ENCODE measurements at places on chromosomes 11 and 22. TPM values are rescaled to one million over a fixed set of nuclear protein-coding genes. Genes with fewer than 3 reads are reported as not detected.

Gene IL18
- total RNA-seq = not detected

Gene E2F8
- 4.1 TPM for total RNA-seq

Gene C11orf86
- not detected for total RNA-seq

Gene IFITM1
- total RNA-seq = 216 TPM

Gene IGLL1
- total RNA-seq = 171 TPM

Gene MRPL17
- 67.3 TPM for total RNA-seq

- H3K36me3 ChIP-seq = no peaks in the 10 kb centered on the region
- no peaks in the 10 kb centered on the region for H3K4me1 ChIP-seq
- no peaks in the 10 kb centered on the region for H3K27me3 ChIP-seq
- DNase-seq = peak; percentile 37
- no peak overlapping the region for H3K27ac ChIP-seq
Observed at GRCh38 chr11:62295504-62295903, 3.4 kb downstream of the SCGB1D4 start.

DNA sequence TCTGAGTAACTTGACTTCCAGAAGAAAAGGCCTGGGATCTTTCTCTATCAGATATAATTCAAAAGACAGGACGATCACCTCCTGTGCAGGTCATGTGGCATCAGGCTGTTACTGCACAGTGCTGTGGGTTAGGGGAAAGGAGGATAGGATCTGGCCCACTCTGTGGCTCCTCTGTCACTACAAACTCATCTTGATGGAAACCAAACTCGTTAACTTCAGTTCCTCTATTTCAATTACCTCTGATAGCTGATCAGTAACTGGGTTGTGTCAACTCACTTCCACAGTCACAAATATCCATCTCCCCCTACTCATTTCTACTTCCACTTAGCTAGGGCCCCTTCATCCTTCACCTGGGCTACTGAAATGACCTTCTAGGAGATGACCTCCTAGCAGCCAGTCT is 95.2 kb downstream of the RCN1 start:
- H3K27ac ChIP-seq = no peak overlapping the region
- DNase-seq = no peak
- no peaks in the 10 kb centered on the region for H3K36me3 ChIP-seq
- H3K4me1 ChIP-seq = no peaks in the 10 kb centered on the region
- H3K27me3 ChIP-seq = no peaks in the 10 kb centered on the region
- H3K4me3 ChIP-seq = no peak overlapping the region

DNA sequence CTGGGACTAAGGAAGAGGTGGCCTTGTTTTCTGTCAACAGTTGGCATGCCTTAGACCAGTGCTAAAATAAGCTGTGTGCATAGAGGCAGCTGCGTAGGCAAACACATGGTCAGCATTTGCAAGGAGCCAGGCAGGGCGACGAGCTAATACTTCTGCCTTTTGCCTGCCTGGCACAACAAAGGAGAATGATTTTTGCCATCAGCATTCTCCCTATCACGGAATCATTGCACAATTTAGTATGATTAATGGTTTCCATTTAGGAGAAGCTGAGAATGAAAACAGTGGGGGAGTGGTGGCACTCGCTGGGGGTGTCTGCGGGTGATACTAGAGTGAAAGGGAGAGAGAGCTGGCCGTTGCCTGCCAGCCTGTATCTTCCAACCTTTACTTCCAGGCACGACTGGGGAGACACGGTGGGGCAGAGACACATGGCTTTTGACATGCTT is 336.0 kb downstream of the CADM1 start:
- no peaks in the 10 kb centered on the region for H3K4me1 ChIP-seq
- H3K36me3 ChIP-seq = no peaks in the 10 kb centered on the region
- H3K4me3 ChIP-seq = no peak overlapping the region
- no peaks in the 10 kb centered on the region for H3K27me3 ChIP-seq

- H3K27me3 ChIP-seq = no peaks in the 10 kb centered on the region
- H3K4me1 ChIP-seq = peaks cover 4% of the 10 kb centered on the region
- no peak overlapping the region for H3K4me3 ChIP-seq
- peaks cover 9% of the 10 kb centered on the region for H3K36me3 ChIP-seq
Observed at GRCh38 chr22:29798318-29798717, 31.1 kb downstream of the UQCR10 start.

DNA sequence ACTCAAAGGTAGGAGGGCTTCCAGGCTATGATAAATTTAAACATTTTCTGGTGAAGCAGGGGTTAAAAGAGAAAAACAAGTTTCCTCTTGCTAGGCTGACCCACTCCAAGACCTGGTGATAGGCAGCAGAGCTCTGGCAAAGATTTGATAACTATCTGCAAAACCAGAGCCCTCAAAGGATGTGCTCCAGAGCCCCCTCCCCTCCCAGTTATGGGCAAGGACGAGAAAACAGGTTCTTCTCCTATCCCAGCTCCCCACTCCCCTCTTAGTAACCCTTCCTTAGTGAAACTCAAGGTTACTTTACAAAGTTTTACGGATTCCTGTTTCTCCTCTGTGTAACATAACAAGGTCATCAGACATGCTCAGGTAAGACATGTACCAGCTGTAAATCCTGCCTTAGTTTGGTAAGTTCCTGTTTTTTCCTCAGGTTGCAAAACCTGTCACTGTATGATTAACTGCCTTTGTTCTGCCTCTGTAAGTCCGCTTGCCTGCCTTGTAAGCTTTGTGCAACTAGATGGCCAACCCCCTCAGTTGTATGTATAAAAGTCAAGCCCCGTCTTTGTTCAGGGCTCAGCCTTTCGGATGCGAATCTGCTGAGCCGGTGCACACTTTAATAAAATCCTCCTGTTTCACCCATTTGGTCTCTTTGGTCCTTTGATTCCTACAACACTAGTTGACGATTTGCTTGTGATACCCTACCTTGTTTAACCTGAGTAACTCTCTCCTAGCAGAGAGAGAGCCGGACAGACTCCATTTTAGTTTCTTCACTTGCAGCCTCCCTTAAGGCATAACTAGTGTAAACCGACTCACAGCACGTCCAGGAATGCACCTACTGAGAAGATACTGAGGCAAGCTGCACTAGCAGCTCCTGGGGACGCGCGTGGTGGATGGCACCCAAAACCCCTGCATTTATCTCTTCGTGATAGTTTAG is 13.9 kb downstream of the APOBEC3H start:
- H3K27me3 ChIP-seq = no peaks in the 10 kb centered on the region
- H3K4me1 ChIP-seq = peaks cover 24% of the 10 kb centered on the region
- H3K4me3 ChIP-seq = no peak overlapping the region
- no peaks in the 10 kb centered on the region for H3K36me3 ChIP-seq
- peak; percentile 70 for DNase-seq

GRCh38 chr11:66581261-66581660 is 11.6 kb downstream of the CCDC87 start:
- DNase-seq = no peak
- H3K27me3 ChIP-seq = no peaks in the 10 kb centered on the region
- no peaks in the 10 kb centered on the region for H3K4me1 ChIP-seq
- H3K36me3 ChIP-seq = no peaks in the 10 kb centered on the region

DNA sequence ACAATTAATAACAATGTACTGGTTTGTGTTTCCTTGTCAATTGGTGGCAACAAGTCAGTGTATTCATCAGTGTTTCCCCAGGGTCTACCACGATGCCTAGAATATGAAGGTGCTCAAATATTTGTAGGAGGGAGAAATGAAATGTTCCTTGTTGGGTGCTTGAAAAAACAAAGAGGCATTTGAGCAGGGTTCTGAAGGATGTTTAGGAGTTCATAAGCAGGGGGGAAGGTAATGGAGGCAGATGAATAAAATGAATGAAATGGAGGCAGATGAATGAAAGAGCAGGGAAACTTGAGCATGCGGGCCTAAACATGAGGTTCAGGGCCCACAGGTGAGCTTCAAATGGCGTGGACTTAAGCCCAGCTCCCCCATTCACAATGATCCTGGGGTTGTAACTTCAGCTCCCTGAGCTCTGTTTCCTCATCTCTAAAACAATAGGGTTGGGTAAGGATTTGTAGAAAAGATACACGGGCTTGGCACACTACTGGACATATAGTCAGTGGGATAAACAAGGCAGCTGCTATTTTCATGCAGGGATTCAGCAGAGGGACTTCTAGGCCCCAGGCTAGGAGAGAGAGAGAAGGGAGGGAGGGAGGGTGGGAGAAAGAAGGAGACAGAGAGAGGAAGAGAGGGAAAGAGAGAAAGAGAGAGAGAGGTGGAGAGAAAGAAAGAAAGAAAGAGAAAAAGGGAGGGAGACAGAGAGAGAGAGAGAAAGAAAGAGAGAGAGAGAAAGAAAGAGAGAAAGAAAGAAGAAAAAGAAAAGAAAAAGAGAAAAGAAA is 73.7 kb downstream of the MN1 start:
- H3K27ac ChIP-seq = no peak overlapping the region
- 0 out of 2 replicates have a peak, but pooled peaks cover 2% of the 10 kb centered on the region for H3K27me3 ChIP-seq
- DNase-seq = no peak
- no peaks in the 10 kb centered on the region for H3K4me1 ChIP-seq
- H3K36me3 ChIP-seq = no peaks in the 10 kb centered on the region

- no peaks in the 10 kb centered on the region for H3K27me3 ChIP-seq
- no peak overlapping the region for H3K4me3 ChIP-seq
- DNase-seq = no peak
- H3K36me3 ChIP-seq = no peaks in the 10 kb centered on the region
Observed at GRCh38 chr11:44987506-44987905, 36.8 kb upstream of the TP53I11 start.

GRCh38 chr11:45676522-45677095 is 11.2 kb upstream of the CHST1 start:
- no peaks in the 10 kb centered on the region for H3K36me3 ChIP-seq
- H3K27me3 ChIP-seq = no peaks in the 10 kb centered on the region
- H3K4me3 ChIP-seq = no peak overlapping the region
- no peaks in the 10 kb centered on the region for H3K4me1 ChIP-seq
- DNase-seq = no peak
- H3K27ac ChIP-seq = no peak overlapping the region

DNA sequence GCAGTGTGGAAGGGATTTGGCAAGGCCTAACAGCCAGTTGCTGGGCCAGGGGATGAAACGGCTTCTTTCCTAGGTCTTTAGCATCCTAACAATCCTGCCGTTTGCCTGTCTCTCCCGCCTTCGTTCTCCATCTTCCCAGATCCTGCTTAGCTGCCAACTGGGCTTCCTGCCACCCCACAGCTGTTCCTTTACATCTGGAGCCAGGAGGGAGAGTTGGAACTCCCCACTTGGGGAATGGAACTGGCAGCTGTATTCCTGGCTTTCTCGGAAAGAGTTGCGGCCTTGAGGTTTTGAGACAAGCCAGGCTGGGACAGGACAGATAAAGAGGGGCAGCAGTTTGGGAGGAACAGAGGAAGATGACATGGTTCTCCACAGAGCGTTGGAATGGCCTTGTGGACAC is 59.6 kb downstream of the ST3GAL4 start:
- H3K27me3 ChIP-seq = no peaks in the 10 kb centered on the region
- no peak overlapping the region for H3K27ac ChIP-seq
- no peaks in the 10 kb centered on the region for H3K36me3 ChIP-seq
- no peak overlapping the region for H3K4me3 ChIP-seq

DNA sequence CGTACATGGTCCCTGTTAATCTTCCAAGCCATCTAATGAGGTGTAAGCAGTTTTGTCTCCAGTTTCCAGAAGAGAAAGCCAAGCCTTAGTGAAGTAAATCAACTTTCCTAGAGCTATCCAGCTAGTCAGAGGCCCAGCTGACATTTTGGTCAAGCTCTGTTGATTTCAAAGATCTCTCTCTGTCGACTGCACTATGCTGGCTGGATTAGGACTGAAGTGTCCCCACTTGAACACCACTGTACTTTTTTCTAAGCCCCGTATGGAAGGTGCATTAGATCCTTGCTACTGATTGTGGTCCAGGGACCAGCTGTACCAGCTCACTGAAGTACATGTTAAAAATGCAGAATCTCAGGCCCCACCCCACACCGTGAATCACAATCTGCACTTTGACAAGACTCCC is 176.5 kb upstream of the NAV2 start:
- no peaks in the 10 kb centered on the region for H3K36me3 ChIP-seq
- H3K27me3 ChIP-seq = no peaks in the 10 kb centered on the region
- H3K27ac ChIP-seq = no peak overlapping the region
- peaks cover 29% of the 10 kb centered on the region for H3K4me1 ChIP-seq
- no peak overlapping the region for H3K4me3 ChIP-seq

GRCh38 chr11:12460466-12460865 is 83.1 kb downstream of the PARVA start:
- no peak for DNase-seq
- no peaks in the 10 kb centered on the region for H3K4me1 ChIP-seq
- no peak overlapping the region for H3K4me3 ChIP-seq
- H3K27ac ChIP-seq = no peak overlapping the region
- H3K27me3 ChIP-seq = no peaks in the 10 kb centered on the region
- no peaks in the 10 kb centered on the region for H3K36me3 ChIP-seq

GRCh38 chr11:74559110-74559933 is 33.1 kb upstream of the POLD3 start:
- H3K27ac ChIP-seq = no peak overlapping the region
- no peak overlapping the region for H3K4me3 ChIP-seq
- no peaks in the 10 kb centered on the region for H3K36me3 ChIP-seq
- no peak for DNase-seq
- no peaks in the 10 kb centered on the region for H3K27me3 ChIP-seq

- no peaks in the 10 kb centered on the region for H3K27me3 ChIP-seq
- H3K36me3 ChIP-seq = no peaks in the 10 kb centered on the region
- no peaks in the 10 kb centered on the region for H3K4me1 ChIP-seq
- no peak overlapping the region for H3K4me3 ChIP-seq
- no peak for DNase-seq
Observed at GRCh38 chr11:69231466-69232018, 62.4 kb upstream of the MYEOV start.

DNA sequence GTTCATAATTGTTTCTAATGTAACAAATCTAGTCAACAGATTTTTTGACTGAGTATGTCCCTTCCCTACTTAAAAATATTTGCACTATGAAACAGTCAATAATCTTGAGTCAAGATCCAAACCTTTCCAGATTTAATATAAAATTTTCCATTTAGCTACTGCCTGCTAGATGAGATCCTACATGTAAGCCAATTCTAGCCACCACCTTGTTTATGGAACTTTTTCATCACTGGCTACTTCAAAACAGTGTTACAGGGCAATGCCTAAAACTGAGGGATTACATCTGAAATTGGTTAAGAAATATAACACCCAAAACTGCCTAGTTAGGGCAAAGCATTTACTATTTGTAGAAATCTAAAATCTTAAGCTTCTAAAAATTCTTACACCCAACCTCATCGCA is 10.5 kb upstream of the FUT4 start:
- no peak for DNase-seq
- no peaks in the 10 kb centered on the region for H3K36me3 ChIP-seq
- no peaks in the 10 kb centered on the region for H3K27me3 ChIP-seq
- H3K4me1 ChIP-seq = no peaks in the 10 kb centered on the region
- H3K4me3 ChIP-seq = no peak overlapping the region
- H3K27ac ChIP-seq = no peak overlapping the region

DNA sequence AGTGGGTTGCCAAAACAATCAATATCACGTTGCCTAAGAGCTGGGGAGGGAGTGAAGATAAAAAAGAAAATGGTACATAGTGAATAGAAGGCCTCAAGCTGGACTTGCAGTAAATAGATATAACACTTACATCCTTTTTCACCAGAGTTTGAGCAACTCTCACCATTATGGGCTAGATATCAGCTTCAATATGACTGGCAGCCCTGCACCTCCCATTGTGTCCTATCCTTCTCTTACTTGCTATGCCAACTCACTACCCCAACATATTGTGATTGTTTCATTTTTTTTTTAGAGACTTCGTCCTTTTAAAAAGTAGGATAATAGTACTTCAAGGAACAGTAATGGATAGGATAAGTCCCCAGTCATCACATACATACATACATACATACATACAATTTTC is 7.4 kb downstream of the HBG1 start:
- no peaks in the 10 kb centered on the region for H3K4me1 ChIP-seq
- no peak overlapping the region for H3K27ac ChIP-seq
- no peaks in the 10 kb centered on the region for H3K27me3 ChIP-seq

All from Karpas-422 (cell line).